ENCODE measurements at places on chromosomes 2 and 18.
A peak's percentile ranks its signal among the peaks of the same experiment; 100 is the strongest.

- no peaks in the 10 kb centered on the region for H3K4me1 ChIP-seq
- H3K27me3 ChIP-seq, result no peaks in the 10 kb centered on the region
- no peak for DNase-seq
- H3K27ac ChIP-seq, result no peak overlapping the region
These were observed 262.1 kb upstream of the KLHL14 start for GRCh38 chr18:33034945-33035344.

DNA sequence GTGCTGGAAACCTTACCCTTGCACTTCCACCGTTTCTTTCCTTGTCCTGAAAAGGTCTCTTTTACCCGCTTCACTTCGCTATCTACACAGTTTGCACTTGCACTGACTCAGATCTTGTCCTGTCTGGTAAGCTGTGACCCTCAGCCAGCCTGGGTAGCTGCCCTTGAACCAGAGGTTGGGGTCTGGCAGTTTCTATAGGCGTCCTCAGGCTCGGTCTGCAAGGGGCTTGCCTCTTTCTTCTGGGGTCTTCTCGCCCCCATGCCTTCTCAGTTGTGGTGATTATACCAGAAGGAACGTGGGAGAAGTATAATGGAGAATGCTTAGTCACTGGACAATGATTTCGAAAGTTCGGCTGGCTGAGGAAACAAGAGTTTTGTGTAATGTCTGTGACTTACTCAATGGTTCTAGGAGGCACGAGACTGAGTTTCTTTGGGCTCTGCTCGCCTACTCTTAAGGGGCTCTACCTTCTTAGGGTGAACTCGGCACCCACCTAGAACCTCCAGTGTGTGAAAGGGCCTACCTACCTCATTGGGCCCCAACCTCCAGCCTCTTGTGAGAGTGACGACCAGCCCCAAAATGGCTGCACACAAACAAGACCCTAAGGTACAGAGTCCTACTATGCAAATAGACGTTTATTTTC, 6.9 kb upstream of the STAT1 start:
- H3K27me3 ChIP-seq, result no peaks in the 10 kb centered on the region
- DNase-seq, result peak; percentile 61
- peaks cover 31% of the 10 kb centered on the region for H3K4me1 ChIP-seq
- H3K27ac ChIP-seq, result no peak overlapping the region
- no peak overlapping the region for H3K4me3 ChIP-seq

- no peak overlapping the region for H3K4me3 ChIP-seq
- H3K27ac ChIP-seq, result no peak overlapping the region
- H3K4me1 ChIP-seq, result peaks cover 22% of the 10 kb centered on the region
- H3K27me3 ChIP-seq, result peaks cover 63% of the 10 kb centered on the region
- no peaks in the 10 kb centered on the region for H3K36me3 ChIP-seq
- no peak for DNase-seq
These were observed 366.9 kb upstream of the GALNT5 start for GRCh38 chr2:156890529-156891148.

- no peaks in the 10 kb centered on the region for H3K27me3 ChIP-seq
- no peaks in the 10 kb centered on the region for H3K36me3 ChIP-seq
- H3K27ac ChIP-seq, result no peak overlapping the region
These were observed 174.5 kb downstream of the PID1 start for GRCh38 chr2:229096409-229097066.

- H3K4me3 ChIP-seq, result no peak overlapping the region
- H3K4me1 ChIP-seq, result peaks cover 5% of the 10 kb centered on the region
- H3K27ac ChIP-seq, result no peak overlapping the region
- peaks cover 7% of the 10 kb centered on the region for H3K27me3 ChIP-seq
These were observed 7.0 kb upstream of the STRN start for GRCh38 chr2:36973320-36973719.

- no peaks in the 10 kb centered on the region for H3K36me3 ChIP-seq
- H3K27me3 ChIP-seq, result no peaks in the 10 kb centered on the region
- H3K27ac ChIP-seq, result no peak overlapping the region
- H3K4me1 ChIP-seq, result no peaks in the 10 kb centered on the region
- no peak for DNase-seq
These were observed 81.7 kb downstream of the SDC1 start for GRCh38 chr2:20143263-20143662.

GRCh38 chr2:122174061-122174460, 418.6 kb downstream of the TSN start:
- no peak overlapping the region for H3K4me3 ChIP-seq
- no peaks in the 10 kb centered on the region for H3K4me1 ChIP-seq
- H3K36me3 ChIP-seq, result no peaks in the 10 kb centered on the region
- DNase-seq, result no peak
- H3K27ac ChIP-seq, result no peak overlapping the region
- no peaks in the 10 kb centered on the region for H3K27me3 ChIP-seq

DNA sequence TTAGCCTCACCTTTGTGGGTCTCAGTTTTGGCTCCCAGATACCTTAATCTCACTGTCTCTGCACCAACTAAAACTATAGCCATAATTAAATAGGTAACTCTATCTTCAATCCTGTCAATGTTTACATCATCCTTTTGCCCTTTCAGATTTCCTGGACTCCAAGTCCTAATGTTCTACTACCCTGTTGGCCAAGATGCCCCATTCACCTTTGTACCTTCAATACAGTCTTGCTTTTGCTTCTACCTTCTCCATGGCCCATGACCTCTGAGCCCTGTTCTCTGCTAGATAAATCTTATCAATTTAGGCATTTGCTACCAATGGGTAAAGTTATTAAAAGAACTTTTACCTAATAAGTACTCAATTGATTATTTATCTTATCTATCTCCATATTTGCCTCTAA, 635.5 kb downstream of the ARHGAP15 start:
- peaks cover 26% of the 10 kb centered on the region for H3K36me3 ChIP-seq
- no peak overlapping the region for H3K27ac ChIP-seq
- no peak overlapping the region for H3K4me3 ChIP-seq
- H3K27me3 ChIP-seq, result no peaks in the 10 kb centered on the region

GRCh38 chr18:23970161-23971096, 44.1 kb upstream of the TTC39C start:
- H3K36me3 ChIP-seq, result peaks cover 3% of the 10 kb centered on the region
- peak; percentile 24 for DNase-seq
- H3K4me3 ChIP-seq, result peak overlapping the region; percentile 44
- peak overlapping the region; percentile 79 for H3K27ac ChIP-seq
- H3K4me1 ChIP-seq, result peaks cover 36% of the 10 kb centered on the region
- peaks cover 35% of the 10 kb centered on the region for H3K27me3 ChIP-seq

- peak overlapping the region; percentile 84 for H3K4me3 ChIP-seq
- H3K36me3 ChIP-seq, result no peaks in the 10 kb centered on the region
- H3K27ac ChIP-seq, result no peak overlapping the region
- H3K27me3 ChIP-seq, result peaks cover 54% of the 10 kb centered on the region
- no peak for DNase-seq
These were observed 977 bp downstream of the SLC8A1 start for GRCh38 chr2:40450796-40451430.

DNA sequence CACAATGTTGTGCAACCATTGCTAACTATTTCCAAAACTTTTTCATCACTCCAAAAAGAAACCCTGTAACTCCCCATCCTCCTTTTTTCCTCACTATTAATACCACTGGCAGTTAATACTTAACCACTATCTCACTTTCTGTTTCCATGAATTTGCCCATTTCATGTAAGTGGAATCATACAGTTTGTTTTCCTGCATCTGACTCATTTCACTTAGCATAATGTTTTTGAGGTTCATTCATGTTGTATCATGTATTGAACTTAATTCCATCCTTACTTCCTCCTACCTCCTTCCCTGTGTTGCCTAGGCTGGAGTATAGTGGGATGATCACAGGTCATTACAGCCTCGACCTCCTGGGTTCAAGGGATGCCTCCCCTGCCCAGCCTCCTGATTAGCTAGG, 68.3 kb downstream of the FAM117B start:
- peak overlapping the region; percentile 76 for H3K27ac ChIP-seq
- no peak for DNase-seq
- H3K4me1 ChIP-seq, result peaks cover 39% of the 10 kb centered on the region
- no peaks in the 10 kb centered on the region for H3K27me3 ChIP-seq
- peaks cover 11% of the 10 kb centered on the region for H3K36me3 ChIP-seq

DNA sequence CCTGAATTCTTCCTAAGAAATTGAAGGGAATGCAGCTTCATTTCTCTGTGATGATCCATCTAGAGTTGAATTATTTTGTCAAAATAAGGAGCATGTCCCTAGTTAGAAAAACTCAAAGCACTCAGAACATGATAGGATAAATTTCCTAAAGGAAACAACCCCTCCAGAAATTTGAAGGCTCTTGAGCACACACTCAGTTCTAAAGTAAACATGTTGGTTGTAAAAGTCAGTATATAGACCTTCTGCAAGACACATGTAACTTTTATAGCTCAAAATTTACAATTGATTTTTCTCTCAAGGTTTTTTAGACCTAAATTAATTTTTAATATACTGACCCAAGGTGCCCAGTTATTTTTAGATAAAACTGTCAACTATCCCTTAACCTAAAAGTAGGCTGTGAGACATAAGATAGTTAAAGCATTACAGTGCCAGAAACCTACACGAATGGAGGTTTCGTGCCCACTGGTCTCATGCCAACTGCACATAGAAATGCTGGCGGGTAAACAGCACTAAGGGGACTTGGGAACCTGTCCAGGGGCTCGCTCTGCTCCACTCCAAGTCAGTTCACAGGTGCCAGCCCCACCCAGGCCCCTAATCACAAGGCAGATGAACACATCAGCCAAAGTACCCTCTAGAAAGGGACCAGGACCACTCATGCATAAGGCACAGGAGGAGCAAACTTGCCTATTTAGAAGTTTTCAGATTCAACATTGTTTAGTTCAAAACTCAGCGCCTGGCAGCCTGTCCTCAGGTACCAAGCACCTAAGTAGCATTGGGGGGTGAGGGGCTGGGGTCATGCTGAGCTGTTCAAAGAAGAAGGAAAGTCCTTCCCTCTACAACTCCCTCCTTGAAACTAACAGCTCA, 106.5 kb downstream of the SMC6 start:
- no peaks in the 10 kb centered on the region for H3K27me3 ChIP-seq
- no peaks in the 10 kb centered on the region for H3K4me1 ChIP-seq
- H3K36me3 ChIP-seq, result no peaks in the 10 kb centered on the region
- no peak overlapping the region for H3K4me3 ChIP-seq
- H3K27ac ChIP-seq, result no peak overlapping the region

- DNase-seq, result no peak
- H3K27ac ChIP-seq, result no peak overlapping the region
- no peaks in the 10 kb centered on the region for H3K27me3 ChIP-seq
These were observed 66.9 kb downstream of the CDH20 start for GRCh38 chr18:61400016-61400635.

DNA sequence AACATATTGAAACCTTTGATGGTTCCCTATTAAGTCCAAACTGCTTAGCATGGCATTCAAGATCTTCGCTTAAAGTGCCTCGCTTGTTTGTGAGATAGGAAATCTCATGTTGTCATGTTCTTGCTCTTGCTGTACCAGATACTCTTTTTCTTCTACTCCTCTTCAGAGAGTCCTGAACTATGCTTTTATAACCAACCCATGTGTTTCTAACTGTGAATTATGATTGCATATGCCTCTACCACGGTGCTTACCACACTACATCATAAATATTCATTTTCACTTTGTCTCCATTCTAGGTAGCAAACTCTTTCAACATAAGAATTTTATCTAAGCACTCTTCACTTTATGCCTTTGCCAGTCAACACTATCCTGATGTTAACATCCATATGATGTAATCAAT, 23.6 kb downstream of the STAT4 start:
- no peaks in the 10 kb centered on the region for H3K27me3 ChIP-seq
- H3K4me1 ChIP-seq, result peaks cover 64% of the 10 kb centered on the region
- peak overlapping the region; percentile 58 for H3K4me3 ChIP-seq
- H3K27ac ChIP-seq, result peak overlapping the region; percentile 67

DNA sequence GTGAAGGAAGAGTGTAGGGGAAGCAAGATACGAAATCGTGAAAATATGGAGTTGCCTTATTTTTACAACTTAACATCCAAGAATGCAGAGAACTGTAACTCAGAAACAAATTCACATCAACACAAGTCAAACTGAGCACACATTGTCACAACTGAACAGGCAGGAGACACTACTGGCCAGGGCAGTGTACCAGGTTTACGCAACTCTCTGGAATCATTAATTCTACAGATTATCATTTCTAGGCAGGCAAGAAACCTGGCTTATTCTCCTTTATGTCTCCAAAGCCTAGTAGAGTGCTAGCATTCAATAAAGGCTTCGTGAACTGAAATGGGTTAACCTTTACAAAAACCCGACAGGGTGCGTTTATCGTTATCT, 584 bp downstream of the COA5 start:
- H3K27me3 ChIP-seq, result no peaks in the 10 kb centered on the region
- H3K4me3 ChIP-seq, result peak overlapping the region; percentile 90
- peaks cover 44% of the 10 kb centered on the region for H3K4me1 ChIP-seq
- no peak for DNase-seq

- no peak for DNase-seq
- peak overlapping the region; percentile 88 for H3K27ac ChIP-seq
- H3K36me3 ChIP-seq, result peaks cover 84% of the 10 kb centered on the region
These were observed 24.8 kb downstream of the CYTIP start for GRCh38 chr2:157419031-157419575.

DNA sequence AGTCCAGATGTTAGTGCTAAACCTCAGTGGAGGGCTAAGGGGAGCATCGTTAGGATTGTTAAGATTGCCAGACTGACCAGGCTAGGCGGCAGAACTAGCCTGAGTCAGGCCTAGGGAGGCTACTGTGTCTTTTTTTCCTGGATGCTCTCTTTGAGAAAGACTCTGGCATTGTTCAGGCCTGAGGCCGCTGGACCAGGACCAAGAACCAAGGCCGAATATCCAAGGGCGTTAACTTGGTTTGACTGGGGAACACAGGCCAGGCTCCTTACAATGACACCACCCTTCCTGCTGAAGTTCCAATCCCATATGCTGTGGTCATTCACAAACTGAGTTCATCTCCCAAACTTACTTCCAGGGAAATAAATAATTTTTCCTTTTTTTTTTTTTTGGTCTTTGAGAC, 10.6 kb downstream of the HTRA2 start:
- DNase-seq, result no peak
- H3K4me1 ChIP-seq, result peaks cover 5% of the 10 kb centered on the region
- no peak overlapping the region for H3K27ac ChIP-seq
- H3K4me3 ChIP-seq, result no peak overlapping the region

DNA sequence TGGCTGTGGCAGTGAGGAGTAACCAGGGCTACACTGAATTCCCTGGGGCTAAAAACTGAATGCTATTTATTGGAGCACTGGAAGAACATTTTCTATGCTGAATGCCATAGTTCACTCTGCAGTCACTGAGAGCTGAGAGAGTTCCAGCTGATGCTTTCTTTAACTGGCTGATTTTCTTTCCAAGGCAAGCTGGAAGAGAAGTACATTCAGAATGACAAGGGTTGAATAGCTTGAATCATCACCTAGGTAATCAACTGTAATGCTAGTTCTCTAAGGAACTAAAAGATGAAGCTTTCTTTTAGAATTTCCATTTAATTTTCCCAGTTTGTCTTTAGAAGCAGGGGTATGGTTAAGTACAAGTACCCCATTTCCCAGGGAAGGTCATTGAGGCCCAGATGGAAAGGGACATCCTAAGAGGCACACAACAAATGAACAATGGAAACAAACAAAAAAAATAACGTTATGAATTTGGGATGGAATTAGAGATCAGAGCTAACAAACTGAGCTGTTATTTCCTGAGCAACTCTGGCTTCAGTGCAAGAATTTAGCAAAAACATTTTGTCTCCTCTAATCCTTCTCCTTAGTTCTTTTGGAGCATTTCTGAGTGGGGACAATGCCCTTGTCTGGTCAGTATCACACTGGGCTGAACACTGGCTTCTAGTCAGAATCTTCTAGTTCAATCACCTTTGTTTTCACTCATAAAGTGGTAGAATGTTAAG, 132.8 kb upstream of the REG3A start:
- H3K27ac ChIP-seq, result no peak overlapping the region
- H3K4me3 ChIP-seq, result no peak overlapping the region
- H3K4me1 ChIP-seq, result no peaks in the 10 kb centered on the region
- no peak for DNase-seq
- peaks cover 2% of the 10 kb centered on the region for H3K36me3 ChIP-seq

Measured in T-helper 2 cell treated with Interferon-gamma antibody and Interleukin-4, amounts not matched to agents 5 μg/mL and 100 μg/mL, for 36 hours (primary cell).